ENCODE measurements at places on chromosomes 3 and 15.

GRCh38 chr15:39852250-39852649, 67.8 kb downstream of the GPR176 start:
- no peak for DNase-seq

GRCh38 chr3:62211675-62212429, 161.5 kb downstream of the FEZF2 start:
- no peak for DNase-seq

DNA sequence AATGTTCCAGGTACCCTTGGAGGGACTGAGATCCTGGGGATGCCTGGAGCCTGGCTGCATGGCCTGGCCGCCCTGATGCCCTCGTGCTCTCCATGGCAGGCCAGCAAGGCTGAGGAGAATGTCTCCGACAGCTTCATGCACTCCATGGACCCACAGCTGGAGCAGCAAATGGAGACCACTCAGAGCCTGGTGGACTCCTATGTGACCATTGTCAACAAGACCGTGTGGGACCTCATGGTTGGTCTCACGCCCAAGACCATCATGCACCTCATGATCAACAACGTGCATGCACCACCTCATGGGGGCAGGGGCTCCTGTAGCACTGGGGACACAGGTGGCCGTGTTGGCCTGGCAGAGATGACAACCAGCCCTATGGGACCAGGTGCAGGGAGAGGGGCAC, 19.7 kb downstream of the GOLGA6A start:
- DNase-seq, result no peak

- DNase-seq, result no peak
Measured at GRCh38 chr3:101615525-101615924, 41.5 kb downstream of the PCNP start.

- DNase-seq, result no peak
Measured at GRCh38 chr3:66565301-66565700, 64.5 kb upstream of the LRIG1 start.

- no peak for DNase-seq
Measured at GRCh38 chr3:4314688-4315087, 11.5 kb downstream of the SETMAR start.

GRCh38 chr3:50502584-50503423, 630 bp downstream of the CACNA2D2 start:
- DNase-seq, result no peak

- no peak for DNase-seq
Measured at GRCh38 chr3:139534455-139534812, 5.1 kb downstream of the RBP1 start.

GRCh38 chr3:136152176-136152843, 43.8 kb downstream of the MSL2 start:
- no peak for DNase-seq

- no peak for DNase-seq
Measured at GRCh38 chr3:186818956-186819355, 12.7 kb upstream of the RFC4 start.

- DNase-seq, result no peak
Measured at GRCh38 chr3:39281533-39281932, 1.7 kb upstream of the CX3CR1 start.

DNA sequence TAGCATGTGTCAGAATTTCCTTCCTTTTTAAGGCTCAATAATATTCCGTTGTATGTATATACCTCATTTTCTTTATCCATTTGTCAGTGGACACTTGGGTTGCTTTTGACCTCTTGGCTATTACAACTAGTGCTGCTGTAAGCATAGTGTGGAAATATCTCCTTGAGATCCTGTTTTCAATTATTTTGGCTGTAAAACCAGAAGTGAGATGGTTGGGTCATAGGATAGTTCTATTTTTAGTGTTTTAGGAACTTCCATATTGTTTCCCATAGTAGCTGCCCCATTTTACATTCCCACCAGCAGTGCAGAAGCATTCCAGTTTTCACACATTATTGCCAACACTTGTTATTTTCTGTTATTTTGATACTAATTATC, 70.4 kb upstream of the C15orf39 start:
- DNase-seq, result no peak

GRCh38 chr3:192207651-192208050, 519.7 kb downstream of the FGF12 start:
- DNase-seq, result no peak

GRCh38 chr3:57784089-57784735, 28.1 kb downstream of the SLMAP start:
- no peak for DNase-seq

DNA sequence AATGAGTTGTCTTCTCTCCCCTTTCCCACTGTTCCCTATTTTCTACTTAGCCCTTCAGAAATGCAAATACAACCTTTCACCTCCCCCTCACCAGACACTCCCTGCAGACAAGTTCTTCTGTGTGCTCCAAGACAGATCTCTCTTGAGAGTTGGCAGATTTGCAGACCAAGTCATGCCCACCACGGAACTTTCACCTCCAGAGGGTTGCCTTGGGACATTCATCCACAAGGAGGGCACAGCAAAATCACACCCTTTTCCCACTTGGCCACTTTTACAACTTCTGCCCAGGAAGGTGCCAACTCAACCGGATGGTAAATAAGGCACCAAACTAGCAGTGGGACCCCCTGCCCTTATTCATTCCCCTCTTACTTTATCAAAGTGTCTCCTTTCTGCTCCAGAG, 53.5 kb downstream of the SLC30A4 start:
- DNase-seq, result no peak

DNA sequence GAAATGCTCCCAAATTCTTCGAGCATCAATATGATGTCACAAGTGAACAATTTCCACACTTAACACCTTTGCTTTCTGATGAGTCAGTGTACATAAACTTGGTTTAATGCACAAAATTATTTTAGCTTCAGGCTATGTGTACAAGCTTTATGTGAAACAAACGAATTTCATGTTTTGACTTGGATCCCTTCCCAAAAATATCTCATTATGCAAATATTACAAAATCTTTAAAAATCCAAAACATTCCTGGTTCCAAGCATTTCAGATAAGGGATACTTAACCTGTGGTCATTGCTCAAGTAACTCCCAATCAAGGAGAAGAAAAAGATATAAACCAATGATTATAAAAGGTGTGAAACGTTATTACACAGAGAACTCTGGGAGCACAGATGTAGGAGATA, 25.2 kb downstream of the RAB5A start:
- DNase-seq, result no peak

DNA sequence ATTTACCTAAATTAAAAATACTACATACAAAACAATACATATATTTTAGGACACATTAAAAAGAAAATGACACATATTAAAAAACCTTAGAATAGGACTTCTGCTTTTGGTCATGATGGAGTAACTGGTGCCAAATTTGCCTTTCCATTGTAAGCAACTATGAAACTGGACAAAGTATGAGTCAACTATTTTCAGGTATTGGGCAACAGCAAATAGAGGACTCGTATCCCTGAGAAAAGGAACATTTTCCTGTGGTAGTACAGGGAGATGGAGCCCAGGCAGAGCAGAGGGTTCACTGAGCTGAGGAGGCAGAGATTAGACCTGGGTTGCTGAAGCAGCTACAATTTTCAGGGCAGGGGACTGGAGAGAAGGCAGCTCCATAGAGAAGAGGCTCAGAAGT, 14.7 kb downstream of the CCR1 start:
- DNase-seq, result no peak

- DNase-seq, result no peak
Measured at GRCh38 chr3:174959556-174960065, 100.5 kb downstream of the NAALADL2 start.

DNA sequence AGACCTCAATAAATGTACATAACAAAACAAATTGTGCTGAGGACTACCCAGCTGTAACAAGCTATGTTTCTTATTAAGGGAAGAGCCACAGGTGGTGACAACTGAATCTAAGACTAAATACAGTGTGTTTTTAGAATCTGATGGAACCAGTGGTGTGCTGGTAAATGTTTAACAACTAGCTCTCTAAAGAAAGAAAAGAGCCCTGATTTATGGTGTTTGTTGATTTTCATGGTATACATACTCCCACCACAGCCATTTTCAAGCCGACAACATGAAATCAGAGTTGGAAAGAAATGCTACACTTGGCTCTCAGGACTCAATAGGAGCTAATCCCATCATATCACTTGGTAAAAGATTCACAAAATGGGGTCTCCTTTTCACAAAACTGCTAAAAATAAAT, 89.8 kb upstream of the FNDC3B start:
- DNase-seq, result no peak

- no peak for DNase-seq
Measured at GRCh38 chr3:66496746-66497145, 4.1 kb downstream of the LRIG1 start.

DNA sequence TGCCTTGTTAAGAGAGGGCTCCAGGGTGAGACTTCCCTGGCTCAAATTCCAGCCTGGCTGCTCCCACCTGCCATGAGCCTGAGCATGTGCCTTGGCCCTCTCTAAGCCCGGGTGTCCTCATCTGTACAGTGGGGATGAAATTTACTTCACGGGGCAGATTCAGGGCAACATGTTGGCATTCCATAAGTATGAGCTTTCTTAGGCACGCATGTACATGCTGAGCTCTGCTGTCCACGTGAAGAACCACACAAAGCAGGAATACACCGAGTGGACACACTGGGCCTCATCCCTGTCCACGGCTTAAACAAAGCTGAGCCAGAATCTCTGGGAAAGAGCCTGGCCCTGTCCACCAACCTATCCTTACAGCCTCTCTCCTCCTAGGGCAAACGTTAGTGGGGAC, 167.4 kb downstream of the OSBPL10 start:
- DNase-seq, result no peak

DNA sequence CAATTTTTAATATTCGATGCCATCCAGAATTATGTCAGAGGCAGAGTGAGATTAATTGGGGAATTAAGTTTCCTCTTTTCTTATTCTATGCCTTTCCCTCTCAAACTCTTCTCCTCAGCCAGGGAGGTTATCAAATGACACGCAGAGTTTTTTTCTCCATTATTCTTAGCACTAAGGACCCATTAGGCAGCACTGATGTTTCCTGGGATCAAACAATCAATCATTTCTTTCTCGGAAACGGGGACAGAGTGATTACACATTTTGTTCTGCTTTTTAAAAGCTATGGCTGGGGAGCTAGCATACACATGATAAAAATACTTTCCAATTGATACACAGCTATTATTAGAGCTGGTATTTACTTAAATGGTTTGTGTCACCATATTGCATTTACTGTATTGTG, 35.3 kb upstream of the PSMD6 start:
- DNase-seq, result no peak

DNA sequence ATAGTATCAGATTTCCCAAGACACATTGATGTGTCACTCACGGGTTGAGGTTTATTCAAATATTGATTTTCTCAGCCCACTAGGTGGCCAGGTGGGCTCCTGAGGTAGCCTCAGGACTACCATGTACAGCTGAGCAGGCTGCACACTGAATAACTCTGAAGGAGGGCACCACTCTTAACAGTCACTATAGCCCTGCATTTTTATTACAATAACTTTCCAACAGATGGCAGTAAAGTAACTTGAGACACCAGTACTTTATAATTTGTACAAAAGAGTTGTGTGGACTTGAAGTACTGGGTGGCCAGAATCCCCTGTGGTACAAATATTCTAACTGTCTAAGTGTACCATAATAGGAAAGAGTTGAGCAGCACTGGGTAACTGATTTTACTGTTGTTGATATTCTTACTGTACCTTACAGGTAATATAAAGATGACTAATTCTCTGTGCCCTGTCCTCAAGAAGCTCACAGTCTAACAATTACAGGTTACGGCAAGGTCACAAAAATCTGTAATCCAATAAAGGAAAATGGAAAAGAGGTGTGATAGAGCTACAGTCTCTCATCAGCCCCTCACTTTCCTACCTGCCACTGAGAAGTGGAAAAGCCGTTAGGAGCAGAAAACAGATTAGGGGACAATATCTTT, 76.0 kb downstream of the ETFA start:
- no peak for DNase-seq

DNA sequence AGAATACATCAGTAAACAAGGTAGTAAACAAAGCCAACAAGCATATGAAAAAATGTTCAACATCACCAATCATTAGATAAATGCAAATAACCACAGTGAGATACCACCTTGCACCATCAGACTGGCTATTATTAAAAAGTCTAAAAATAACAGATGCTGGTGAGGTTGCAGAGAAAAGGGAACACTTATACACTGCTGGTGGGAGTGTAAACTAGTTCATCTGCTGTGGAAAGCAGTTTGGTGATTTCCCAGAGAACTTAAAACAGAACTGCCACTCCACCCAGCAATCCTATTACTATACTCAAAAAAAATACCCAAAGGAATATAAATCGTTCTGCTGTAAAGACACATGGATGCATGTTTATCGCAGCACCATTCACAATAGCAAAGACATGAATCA, 30.3 kb upstream of the ZBTB38 start:
- no peak for DNase-seq

GRCh38 chr3:102979682-102980354, 545.0 kb downstream of the ZPLD1 start:
- DNase-seq, result no peak

DNA sequence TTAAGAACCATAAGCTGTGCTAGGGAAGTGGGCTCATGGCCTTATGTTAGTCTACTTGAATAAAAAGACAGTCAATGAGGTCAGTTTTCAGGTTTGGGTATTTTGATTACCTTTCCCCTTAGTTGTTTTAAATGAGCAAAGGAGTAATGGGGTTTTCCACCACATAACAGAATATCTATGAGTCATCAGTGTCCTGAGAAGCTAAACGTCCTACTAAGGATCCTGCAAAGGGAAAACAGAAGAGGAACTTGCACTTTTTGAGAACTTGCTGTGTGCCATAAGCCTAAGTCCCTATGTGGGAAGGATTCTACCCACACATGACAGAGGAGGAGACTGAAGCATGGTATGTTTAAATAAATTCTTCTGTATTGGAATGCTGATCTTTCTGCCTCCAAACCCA, 292.8 kb upstream of the TMC3 start:
- DNase-seq, result no peak

DNA sequence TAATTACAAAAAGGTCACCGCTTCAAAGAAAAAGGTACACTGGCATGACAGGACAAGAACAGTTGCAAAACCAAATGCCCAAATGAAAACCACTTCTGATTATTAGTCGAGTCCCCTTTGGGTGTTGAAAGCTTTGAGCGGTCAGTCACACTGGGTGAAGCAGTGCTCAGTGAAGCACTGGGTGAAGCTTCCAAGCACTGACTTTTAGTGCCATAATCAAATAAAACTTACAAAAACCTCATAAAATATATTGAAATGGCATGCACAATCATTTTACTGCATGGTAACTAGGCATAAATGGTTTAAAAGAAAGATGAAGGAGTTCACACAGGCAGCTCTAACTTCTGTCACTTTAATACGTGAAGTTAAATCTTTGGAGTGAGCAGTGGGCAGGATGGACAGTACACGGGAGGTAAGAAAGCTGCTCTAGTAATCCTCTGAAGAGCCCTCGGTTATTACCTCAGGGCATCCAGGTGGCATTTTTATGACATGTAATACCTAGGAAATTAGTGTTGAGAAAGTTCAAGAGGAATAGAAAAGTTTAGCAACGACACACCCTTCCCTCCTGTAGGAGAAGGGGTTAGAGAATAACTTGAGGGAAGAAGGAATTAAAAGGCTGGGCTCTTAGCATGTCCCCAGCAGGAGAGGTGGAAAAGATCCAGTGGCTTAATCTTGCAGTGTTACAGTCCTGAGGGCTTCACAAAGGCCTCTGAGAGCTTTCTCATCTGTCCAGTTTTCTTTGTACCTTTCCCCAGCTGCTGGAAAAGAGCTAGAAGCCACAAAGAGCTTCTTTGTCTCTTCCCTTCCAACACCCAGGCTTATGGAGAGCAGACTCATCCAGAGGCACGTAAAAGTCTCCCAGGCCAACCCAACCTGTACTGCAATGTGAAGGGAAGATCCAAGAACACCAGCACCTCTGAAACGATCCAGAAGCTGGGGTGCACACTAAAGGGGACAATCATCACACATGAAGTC, 64.9 kb upstream of the MYO5C start:
- DNase-seq, result no peak

GRCh38 chr3:68088216-68088615, 433.8 kb upstream of the SUCLG2 start:
- no peak for DNase-seq

Measured in GM18507 (cell line).